NCI-H510A (cell line): ENCODE measurements at places on chromosomes 13 and 19.

DNA sequence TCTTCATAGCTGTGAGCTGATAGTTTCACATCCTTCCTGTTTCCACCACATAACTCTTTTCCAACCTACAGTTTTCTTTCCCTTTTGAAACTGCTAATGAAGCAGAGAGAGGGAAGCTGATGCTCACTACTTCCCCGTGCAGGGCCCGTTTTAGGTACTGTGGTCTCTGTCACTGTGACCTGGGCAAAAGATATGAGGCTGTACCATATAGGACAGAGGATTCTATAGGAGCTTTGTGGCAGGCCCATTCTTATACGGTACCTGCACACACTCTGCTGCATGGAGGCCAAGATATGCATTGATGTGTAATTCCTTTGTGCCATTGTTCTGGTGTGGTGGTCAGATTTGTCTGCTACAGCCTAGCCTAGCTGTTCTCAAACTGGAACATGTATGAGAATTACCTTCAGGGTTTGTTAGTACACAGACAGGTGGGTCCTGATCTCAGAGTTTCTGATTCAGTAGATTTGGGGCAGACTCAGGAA is 577.3 kb downstream of the LMO7 start:
- no peak for DNase-seq

DNA sequence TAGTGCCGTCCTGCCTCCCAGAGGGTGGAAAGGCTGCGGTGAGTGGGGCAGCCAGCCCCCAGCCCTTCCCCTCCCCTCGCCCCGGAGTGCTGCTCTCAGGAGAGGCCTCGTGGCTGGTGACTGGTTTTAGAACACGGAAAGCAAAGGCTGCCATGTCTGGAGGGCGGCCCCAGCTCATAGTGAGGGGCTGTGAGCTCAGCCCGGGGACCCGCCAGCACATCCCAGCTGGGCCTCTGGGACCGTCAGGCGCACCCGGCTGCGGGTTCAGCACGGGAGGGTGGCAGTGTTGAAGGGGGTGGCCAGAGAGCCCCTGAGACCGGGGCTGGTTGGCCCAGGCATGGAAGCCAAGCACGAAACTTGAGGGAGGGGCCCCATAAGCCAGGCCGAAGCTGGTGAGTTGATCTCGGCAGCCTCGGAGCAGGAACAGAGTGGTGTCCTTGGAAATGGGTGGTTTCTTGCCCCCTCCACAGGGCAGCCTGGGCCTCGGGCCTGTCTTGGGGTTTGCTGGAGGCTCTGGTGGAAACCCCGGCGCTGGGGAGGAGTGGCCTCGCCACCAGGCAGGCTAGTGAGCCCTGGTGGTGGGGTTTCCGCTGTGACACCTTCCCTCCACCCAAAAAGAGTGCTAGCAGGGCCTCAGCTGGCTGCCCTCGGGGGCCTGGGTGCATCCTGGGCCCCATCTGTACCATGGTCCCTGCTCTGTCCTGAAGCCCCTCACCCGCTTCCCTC is 157.7 kb downstream of the KDM4B start:
- no peak for DNase-seq

- no peak for DNase-seq
Observed at GRCh38 chr13:41645331-41645730, 188.0 kb downstream of the RGCC start.

- no peak for DNase-seq
Observed at GRCh38 chr19:55441692-55442321, 1.3 kb downstream of the SHISA7 start.

DNA sequence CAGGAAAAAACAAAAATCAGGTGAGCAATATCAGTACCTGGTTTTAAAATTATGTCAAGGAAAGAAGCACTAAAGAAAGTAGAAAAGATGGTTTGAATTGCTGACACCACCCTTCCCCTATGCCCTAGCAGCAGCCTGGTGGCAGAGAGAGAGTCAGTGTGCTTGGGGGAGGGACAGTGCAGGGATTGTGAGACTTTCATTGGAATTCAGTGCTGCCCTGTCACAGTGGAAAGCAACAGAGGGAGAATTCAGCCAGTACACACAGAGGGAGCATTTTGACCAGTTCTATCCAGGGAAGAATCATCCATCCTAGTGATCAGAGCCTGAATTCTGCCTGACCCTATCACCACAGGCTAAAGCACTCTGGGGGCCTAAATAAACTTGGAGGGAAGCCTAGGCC is 222.4 kb upstream of the PCDH17 start:
- DNase-seq = no peak

- no peak for DNase-seq
Observed at GRCh38 chr13:41746259-41746658, 214.7 kb downstream of the VWA8 start.
